ENCODE measurements at places on chromosomes 5 and 9.

- no peaks in the 10 kb centered on the region for H3K4me1 ChIP-seq
- H3K27me3 ChIP-seq: no peaks in the 10 kb centered on the region
- DNase-seq: no peak
These were observed 179.4 kb downstream of the PPP2R2B start for GRCh38 chr5:146699138-146699537.

DNA sequence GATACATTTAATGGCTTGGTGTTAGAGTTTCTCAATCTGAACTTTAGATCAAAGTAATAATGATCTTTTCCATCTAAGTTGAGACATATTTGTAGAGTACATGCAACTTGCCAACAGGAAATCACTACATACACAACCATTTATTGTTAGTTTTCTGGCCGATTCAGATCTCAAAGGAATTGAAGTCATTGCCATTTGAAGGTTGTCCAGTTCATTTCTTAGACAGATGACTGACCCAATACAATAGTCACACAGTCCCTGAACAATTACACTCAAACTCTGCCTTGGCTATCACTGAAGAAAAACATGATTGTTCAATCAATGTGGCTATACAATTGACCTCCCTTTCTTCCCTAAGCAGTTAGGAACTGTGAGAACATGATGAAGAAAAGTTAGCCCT lies 753.2 kb upstream of the RIOK2 start:
- H3K27me3 ChIP-seq: no peaks in the 10 kb centered on the region
- no peak overlapping the region for H3K27ac ChIP-seq
- H3K4me3 ChIP-seq: no peak overlapping the region
- H3K36me3 ChIP-seq: no peaks in the 10 kb centered on the region

DNA sequence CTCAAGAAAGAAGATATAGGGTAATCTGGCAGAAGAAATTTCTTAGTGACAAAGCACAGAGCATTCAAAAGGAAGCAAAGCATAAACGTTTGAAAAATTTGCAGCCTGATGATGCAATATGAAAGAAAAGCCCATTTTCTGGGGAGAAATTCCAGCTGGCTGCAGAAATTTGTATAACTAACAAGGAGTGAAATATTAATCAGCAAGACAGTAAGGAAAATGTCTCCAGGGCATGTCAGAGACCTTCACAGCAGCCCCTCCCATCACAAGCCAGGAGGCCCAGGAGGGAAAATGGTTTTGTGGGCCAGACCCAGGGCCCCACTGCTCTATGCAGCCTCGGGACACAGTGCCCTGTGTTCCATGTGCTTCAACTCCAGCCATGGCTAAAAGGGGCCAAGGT lies 359.4 kb downstream of the HINT1 start:
- no peaks in the 10 kb centered on the region for H3K27me3 ChIP-seq
- H3K27ac ChIP-seq: no peak overlapping the region
- no peaks in the 10 kb centered on the region for H3K36me3 ChIP-seq
- H3K4me3 ChIP-seq: no peak overlapping the region

- no peaks in the 10 kb centered on the region for H3K36me3 ChIP-seq
- H3K27ac ChIP-seq: no peak overlapping the region
- no peak for DNase-seq
- H3K27me3 ChIP-seq: no peaks in the 10 kb centered on the region
- no peaks in the 10 kb centered on the region for H3K4me1 ChIP-seq
These were observed 220.6 kb downstream of the TAF11L14 start for GRCh38 chr5:17854901-17855300.

- H3K4me1 ChIP-seq: no peaks in the 10 kb centered on the region
- H3K4me3 ChIP-seq: no peak overlapping the region
- no peak overlapping the region for H3K27ac ChIP-seq
- DNase-seq: no peak
- no peaks in the 10 kb centered on the region for H3K27me3 ChIP-seq
These were observed 18.5 kb downstream of the MRPS27 start for GRCh38 chr5:72301557-72301956.

- no peak for DNase-seq
- no peak overlapping the region for H3K4me3 ChIP-seq
- no peak overlapping the region for H3K27ac ChIP-seq
- peaks cover 26% of the 10 kb centered on the region for H3K36me3 ChIP-seq
- H3K4me1 ChIP-seq: no peaks in the 10 kb centered on the region
These were observed 88.9 kb downstream of the CDK5RAP2 start for GRCh38 chr9:120490888-120491595.

DNA sequence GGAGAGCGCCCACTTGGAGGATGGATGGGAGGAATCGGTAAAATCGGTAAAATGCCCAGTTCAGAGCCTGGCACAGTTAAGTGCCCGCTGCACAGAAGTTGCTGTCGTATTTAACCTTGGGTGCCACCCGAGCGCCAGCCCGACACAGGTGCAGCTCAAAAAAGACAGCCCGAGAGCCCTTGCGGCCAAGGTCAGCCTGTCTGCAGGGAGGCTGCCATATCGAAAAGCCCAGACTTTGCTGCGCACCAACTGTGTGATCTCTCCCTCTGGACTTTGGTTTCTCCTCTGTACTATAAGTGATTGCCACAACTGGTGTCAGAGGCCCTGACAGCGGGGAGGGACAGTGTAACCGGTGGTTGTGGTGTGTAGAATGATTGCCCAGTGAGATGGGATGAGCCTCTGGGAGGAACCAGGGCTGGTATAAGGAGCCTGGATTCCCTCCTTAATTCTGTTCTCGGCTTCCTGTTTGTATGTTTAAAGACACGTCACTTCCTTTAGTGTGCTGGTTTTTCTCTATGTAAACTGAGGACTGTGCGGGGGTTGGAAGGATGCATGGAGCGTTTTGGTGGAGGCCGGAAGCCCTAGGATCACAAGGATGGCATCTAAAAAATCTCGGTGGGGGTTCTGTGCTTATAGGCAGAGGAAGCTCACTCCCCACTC lies 792 bp downstream of the NTMT1 start:
- H3K27me3 ChIP-seq: no peaks in the 10 kb centered on the region
- H3K4me1 ChIP-seq: peaks cover 48% of the 10 kb centered on the region
- H3K4me3 ChIP-seq: peak overlapping the region; percentile 98
- peak overlapping the region; percentile 91 for H3K27ac ChIP-seq
- H3K36me3 ChIP-seq: peaks cover 5% of the 10 kb centered on the region

DNA sequence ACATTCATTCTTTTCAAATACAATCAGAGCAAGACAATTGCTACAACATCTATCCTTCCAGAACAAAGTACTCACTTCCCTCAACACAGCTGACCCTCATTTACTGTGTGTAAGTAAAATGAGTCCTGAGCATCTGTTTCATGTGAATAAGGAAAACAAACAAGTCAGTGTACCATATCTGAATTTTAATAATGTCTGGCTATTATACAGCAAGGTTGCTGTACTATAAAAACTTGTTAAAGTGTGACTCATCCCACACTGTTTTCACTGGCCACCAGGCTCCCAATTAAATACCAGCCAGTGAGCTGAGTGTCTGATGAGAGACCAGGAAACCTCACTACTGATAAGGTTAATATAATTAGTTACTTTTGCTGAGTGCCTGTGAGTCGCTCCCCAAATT lies 339.8 kb downstream of the AGTPBP1 start:
- no peak overlapping the region for H3K4me3 ChIP-seq
- no peak for DNase-seq
- H3K36me3 ChIP-seq: no peaks in the 10 kb centered on the region

GRCh38 chr5:154265197-154265773 lies 74.8 kb downstream of the GALNT10 start:
- no peaks in the 10 kb centered on the region for H3K27me3 ChIP-seq
- no peak overlapping the region for H3K27ac ChIP-seq
- H3K4me1 ChIP-seq: no peaks in the 10 kb centered on the region
- H3K4me3 ChIP-seq: no peak overlapping the region
- no peaks in the 10 kb centered on the region for H3K36me3 ChIP-seq

DNA sequence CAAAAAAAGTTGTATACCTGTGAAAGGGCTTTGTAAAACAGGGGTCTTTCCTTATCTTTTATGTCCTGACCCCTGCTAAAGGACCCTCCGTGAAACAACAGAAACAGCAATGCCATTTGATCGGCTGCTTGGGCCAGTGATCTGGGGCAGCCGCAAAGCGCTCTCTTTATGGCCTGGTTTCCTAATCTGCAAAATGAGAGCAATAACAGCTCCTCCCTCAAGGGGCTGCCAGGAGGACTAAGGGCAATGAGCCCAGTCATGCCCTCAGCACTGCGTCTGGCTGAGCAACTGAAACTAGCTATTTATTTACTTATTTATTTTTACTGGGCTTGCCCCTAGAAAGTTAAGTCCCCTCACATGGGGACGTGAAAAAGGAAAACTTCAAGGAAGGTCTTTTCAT lies 18.3 kb downstream of the CMBL start:
- peaks cover under 1% of the 10 kb centered on the region for H3K4me1 ChIP-seq
- H3K27ac ChIP-seq: no peak overlapping the region
- DNase-seq: no peak
- no peaks in the 10 kb centered on the region for H3K36me3 ChIP-seq
- H3K27me3 ChIP-seq: no peaks in the 10 kb centered on the region
- H3K4me3 ChIP-seq: no peak overlapping the region

DNA sequence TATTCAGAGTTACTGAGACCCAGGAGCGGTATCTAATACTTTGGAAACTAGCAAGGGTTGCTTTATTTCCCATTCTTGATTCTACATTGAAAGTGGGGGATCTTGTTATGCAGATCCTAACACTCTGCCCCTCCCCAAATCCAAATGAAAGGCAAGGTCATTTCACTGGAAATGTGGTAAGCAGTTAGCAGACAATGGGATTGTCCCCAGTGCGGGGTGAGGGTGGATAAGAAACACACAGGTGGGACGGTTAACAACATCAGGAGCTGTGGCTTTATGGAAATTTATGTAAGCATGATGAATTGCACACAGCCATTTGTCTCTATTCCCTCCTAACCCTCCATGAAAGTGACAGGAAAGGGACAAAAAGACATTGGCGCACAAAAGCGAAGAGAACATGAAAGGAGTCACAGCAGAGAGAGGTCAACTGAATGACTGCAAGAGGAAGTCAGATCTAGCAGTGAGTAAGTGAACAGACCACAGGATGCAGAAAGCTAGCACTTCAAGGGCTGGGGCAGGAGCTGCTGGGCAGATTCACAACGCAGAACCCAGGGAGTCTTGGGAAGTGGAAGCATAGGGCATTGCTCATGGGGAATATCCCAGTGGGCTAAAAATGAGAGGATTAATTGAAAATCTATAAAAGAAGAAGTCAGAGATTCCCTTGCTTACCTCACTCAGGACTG lies 184.4 kb downstream of the HSD17B3 start:
- H3K27ac ChIP-seq: no peak overlapping the region
- no peaks in the 10 kb centered on the region for H3K36me3 ChIP-seq
- no peaks in the 10 kb centered on the region for H3K4me1 ChIP-seq
- no peak for DNase-seq
- no peak overlapping the region for H3K4me3 ChIP-seq
- no peaks in the 10 kb centered on the region for H3K27me3 ChIP-seq

DNA sequence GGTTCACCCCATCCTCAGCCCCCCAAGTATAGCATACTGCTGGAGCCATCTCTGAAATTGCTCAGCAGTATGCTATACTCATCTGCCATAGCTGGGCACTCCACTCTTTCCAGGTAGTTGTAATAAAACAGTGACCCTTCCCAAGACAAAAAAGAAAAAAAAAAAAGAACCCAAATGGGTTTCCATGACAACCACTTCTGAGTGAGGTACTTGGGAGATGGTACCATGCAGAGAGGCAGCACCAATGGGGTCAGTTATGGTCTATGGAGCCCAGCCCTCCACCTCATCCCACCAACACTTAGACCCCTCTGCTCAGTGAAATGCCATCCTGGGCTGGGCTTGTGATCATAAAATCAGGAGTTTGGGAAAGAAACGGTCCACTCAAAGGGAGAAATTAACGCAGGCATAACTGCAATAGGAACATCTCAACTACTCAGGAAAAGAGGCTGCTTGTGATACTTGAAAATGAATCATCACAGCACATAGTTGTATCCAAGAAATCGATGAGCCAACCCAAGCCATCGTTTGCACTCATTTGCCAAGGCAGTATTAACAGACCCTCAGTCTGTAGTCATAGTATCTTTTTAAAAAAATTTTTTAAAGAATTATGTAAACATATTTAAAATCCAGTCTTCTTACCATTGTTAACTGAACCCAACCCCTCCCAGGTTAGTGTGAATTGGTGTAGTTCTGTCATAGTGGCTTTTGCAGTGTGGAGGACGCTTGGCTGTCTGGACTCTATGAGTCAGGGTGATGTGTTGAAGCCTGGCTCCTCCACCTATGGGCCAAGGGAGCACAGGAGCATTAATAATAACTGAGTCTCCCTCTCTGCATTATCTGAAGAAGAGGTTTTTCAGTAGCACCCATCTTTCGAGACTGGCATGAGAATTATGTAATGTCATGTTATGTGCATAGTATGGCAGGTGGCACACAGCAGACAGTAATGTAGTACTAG lies 402.7 kb downstream of the SPOCK1 start:
- no peak overlapping the region for H3K27ac ChIP-seq
- no peaks in the 10 kb centered on the region for H3K27me3 ChIP-seq
- no peak for DNase-seq
- H3K4me3 ChIP-seq: no peak overlapping the region
- H3K36me3 ChIP-seq: no peaks in the 10 kb centered on the region

DNA sequence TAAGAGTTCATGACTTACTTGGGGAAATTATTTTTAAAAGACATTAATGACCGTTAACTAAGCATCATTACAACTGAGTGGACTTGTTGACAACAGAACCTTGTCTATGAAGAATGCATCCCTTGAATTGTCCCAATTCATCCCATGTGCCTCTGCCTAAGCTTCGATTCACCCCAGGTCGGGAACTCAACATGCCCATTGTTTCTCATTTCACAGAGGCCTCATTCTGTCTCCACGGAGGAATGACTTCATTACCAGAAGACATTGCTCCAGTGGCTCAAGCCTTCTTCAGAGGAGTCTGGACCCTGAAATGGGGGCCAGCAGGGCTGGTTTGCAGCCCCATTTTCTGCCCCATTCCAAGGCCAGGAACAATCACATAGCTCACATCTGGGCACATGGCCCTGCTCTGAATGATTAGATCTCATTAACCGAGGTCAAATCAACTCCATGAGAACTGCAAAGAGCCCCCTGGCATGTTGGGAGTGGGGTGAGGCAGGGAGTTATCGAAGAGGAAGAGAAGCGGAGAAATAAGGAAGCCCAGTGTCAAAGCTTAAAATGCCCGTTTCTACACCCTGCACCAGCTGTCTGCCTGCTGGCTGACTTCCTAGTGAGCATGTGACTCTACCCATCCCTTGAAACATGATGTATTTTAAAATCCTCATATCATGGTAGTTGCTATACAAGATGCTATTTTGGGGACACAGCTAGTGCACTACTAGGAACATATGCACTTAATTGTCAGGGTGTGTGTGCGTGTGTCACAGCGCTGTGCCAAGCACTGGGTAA lies 137.3 kb downstream of the LHFPL2 start:
- no peak for DNase-seq
- no peak overlapping the region for H3K27ac ChIP-seq
- H3K27me3 ChIP-seq: peaks cover 7% of the 10 kb centered on the region
- H3K4me1 ChIP-seq: peaks cover 9% of the 10 kb centered on the region
- H3K4me3 ChIP-seq: no peak overlapping the region

DNA sequence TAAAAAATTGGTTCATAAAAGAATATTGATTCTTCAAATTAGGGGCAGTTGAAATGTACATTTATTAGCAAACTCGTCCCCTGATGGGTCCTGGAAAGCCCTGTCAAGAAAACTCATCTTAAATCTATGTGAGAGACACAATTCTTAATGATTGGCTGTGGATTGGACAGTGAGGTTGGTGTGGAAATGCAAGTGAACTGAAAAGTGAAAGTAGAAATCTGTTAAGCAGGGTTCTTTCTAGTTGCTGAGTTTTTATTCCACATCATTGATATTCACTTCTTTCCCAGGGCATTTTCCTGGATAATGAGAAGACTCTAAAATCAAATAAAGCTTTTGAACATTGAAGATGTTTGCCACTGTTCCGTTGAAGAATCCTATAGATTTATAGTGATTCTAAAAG lies 292.4 kb downstream of the MAST4 start:
- H3K4me1 ChIP-seq: no peaks in the 10 kb centered on the region
- no peak for DNase-seq
- no peak overlapping the region for H3K27ac ChIP-seq

Data from CD4-positive, alpha-beta memory T cell (primary cell).